ENCODE measurements at places on chromosomes 12 and 14. TPM values are rescaled to one million over a fixed set of nuclear protein-coding genes. Genes with fewer than 3 reads are reported as not detected.

DNA sequence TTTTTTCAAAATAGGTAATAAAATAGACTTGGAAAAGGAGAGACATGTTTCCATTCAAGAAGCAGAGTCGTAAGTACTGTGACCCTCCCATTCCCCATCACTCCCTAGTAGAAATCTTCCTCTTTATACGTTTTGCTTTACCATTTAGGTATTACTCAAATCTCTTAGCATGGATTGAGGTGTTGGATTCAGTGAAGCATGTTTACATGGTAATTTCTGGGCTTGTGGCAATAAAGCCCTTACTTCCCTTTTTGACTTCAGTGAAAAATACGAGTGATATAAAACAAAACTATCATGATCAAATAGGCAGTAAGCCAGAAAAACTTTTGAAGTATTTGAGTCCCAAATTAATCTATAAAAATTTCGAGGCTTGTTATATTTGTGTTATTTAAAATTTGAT is 27.4 kb downstream of the RAB21 start:
- no peaks in the 10 kb centered on the region for H3K27me3 ChIP-seq
- H3K4me3 ChIP-seq, result no peak overlapping the region
- no peak overlapping the region for H3K27ac ChIP-seq

- H3K36me3 ChIP-seq, result no peaks in the 10 kb centered on the region
- no peaks in the 10 kb centered on the region for H3K27me3 ChIP-seq
- no peak overlapping the region for H3K27ac ChIP-seq
- DNase-seq, result no peak
These were observed 126.6 kb upstream of the LRIG3 start for GRCh38 chr12:59046763-59047534.

CARMIL3 gene
- not detected for polyA plus RNA-seq

AMIGO2 gene
- polyA plus RNA-seq, result 17.0 TPM

DNA sequence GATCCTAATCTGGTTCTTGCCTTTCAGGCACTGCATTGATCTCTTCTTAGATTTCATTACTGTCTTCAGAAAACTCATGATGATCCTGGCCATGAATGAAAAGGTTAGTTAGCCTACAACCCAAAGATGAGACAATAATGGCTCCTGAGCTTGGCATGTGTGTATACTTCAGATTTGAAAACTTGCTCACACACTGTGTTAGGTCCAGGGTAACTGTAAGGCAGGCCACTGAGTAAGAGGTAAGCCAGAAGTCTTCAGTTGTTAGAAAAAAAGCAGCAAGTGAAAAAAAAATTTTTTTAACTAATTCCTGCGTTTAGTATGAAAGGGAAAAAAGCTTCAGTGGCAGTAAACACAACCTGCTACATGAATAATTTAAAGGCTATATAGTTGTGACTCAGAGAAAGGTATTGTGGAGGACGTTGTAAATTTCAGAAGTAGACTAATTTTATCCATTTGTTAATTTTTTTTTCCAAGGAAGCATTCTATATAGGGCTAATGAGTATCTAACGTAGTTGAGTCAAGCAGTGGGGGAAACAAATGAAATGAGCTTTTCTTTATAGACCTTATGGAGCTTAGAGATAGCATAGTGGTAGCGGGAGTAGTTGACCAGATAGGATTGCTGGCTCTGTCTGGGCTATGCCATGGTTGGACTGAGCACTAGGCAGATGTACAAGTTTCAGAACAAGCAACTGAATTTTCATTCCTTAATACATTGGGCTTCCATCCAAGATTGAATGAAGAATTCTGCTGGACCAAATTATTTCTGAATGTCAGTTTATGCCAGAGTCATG is 20.5 kb downstream of the TMBIM6 start:
- H3K27ac ChIP-seq, result peak overlapping the region; percentile 56
- H3K36me3 ChIP-seq, result peaks cover 61% of the 10 kb centered on the region
- peaks cover 60% of the 10 kb centered on the region for H3K4me1 ChIP-seq
- no peak overlapping the region for H3K4me3 ChIP-seq
- DNase-seq, result no peak

RNASE2 gene
- polyA plus RNA-seq, result not detected

- H3K4me3 ChIP-seq, result no peak overlapping the region
- no peaks in the 10 kb centered on the region for H3K36me3 ChIP-seq
- H3K4me1 ChIP-seq, result peaks cover 4% of the 10 kb centered on the region
These were observed 50.7 kb upstream of the MAP1LC3B2 start for GRCh38 chr12:116508145-116509121.

DNA sequence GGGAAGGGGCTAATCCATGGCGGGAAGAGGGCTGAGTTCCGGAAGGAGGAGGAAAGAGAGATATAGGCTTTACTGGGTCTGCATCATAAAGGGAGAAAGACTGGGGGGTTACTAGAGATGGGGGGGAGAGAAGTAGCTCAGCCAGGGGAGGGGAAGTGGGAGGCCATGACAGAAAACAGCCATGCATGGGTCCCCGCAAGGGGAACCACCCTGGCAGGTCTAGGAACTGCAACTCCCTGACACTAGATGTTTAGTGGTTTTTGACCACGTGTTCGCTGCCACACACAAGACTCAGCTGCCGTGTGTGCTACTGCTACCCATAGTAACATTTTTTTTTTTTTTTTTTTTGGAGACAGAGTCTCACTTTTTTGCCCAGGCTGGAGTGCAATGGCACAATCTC is 145.0 kb downstream of the RIMBP2 start:
- H3K36me3 ChIP-seq, result no peaks in the 10 kb centered on the region
- no peak for DNase-seq
- no peaks in the 10 kb centered on the region for H3K27me3 ChIP-seq
- no peak overlapping the region for H3K27ac ChIP-seq

DNA sequence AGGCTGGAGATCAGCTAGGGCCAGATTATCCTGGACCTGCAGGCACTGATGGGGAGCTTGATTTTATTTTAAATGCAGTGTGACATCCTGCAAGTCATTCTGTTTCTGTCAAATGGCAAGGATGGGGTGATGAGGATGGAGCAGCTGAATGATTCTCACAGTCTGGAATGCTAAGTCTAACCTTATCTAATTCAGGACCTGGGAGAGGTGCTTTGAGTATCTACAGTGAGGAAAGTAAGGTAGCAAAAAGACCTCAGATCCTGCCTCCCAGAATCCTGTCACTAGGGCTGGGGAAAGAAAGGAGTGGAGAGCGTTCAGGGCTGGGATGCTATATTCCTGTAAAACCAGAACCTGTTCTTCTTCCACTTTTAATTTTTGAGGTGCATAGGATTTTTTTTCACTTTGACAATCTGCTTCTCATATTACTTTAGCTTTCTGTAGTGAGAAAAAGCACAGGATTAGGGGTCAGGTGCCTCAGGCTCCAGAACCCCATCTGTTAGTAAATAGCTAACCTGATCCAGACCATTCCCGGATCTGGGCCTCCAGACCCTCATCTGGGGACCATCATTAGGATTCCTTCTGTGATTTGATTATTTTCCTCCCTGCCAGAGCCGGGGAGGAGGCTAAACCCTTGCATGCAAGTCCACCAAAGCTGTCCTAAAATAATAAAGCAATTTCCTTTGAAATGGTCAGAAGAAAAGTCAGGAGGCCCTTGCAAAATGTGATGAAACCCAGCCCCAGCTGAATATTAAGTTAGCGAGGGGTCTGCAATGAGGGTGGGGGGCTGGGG is 54.7 kb downstream of the ASCL1 start:
- no peak overlapping the region for H3K27ac ChIP-seq
- H3K4me1 ChIP-seq, result no peaks in the 10 kb centered on the region
- no peaks in the 10 kb centered on the region for H3K27me3 ChIP-seq
- no peak for DNase-seq
- H3K36me3 ChIP-seq, result no peaks in the 10 kb centered on the region
- no peak overlapping the region for H3K4me3 ChIP-seq

SLC41A2 gene
- polyA plus RNA-seq, result 0.41 TPM

- H3K4me3 ChIP-seq, result no peak overlapping the region
- H3K27ac ChIP-seq, result no peak overlapping the region
- DNase-seq, result no peak
- H3K36me3 ChIP-seq, result no peaks in the 10 kb centered on the region
These were observed 573.0 kb upstream of the ATXN7L3B start for GRCh38 chr12:73964641-73965040.

- H3K4me3 ChIP-seq, result no peak overlapping the region
- DNase-seq, result no peak
- no peaks in the 10 kb centered on the region for H3K36me3 ChIP-seq
These were observed 2.1 kb downstream of the NKX2-8 start for GRCh38 chr14:36580141-36580855.

GRCh38 chr14:56248442-56248841 is 130.2 kb downstream of the PELI2 start:
- no peak for DNase-seq
- H3K4me3 ChIP-seq, result no peak overlapping the region
- H3K27ac ChIP-seq, result no peak overlapping the region
- no peaks in the 10 kb centered on the region for H3K4me1 ChIP-seq
- H3K27me3 ChIP-seq, result no peaks in the 10 kb centered on the region

KLRG1 gene
- 98.9 TPM for polyA plus RNA-seq

- H3K4me3 ChIP-seq, result peak overlapping the region; percentile 90
- H3K36me3 ChIP-seq, result no peaks in the 10 kb centered on the region
- peak overlapping the region; percentile 80 for H3K27ac ChIP-seq
- DNase-seq, result peak; percentile 79
These were observed 199.9 kb upstream of the FOXN3 start for GRCh38 chr14:89616852-89617341.

GRCh38 chr14:76953311-76953945 is 75.1 kb downstream of the IRF2BPL start:
- H3K27ac ChIP-seq, result peak overlapping the region; percentile 71
- peak overlapping the region; percentile 42 for H3K4me3 ChIP-seq

PRB2 gene
- 0.17 TPM for polyA plus RNA-seq

DNA sequence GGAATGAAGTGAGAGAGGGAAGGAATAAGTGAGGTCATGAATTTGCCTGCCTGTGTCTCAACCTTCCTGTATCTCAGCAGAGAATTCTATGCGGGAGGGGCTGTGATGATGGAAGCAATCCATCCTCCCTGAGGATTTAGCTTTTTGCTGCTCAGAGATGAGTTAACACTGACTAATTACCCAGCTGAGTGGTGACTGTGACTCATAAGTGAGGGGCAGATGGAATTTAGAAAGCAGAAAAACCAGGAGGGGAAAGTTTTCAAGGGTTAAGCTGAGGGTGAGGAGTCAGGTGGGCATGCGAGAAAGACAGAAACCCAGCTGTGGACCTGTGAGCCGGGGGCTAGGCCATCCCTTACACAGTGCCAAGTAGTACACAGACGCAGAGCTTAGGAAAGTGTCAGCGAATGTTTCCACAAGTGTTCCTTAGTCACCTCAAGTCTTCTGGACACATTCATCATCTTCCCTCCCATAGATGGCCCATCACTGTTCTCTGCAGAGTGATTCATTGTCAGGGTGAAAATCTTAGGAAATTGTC is 277.9 kb downstream of the IPO8 start:
- no peak for DNase-seq
- no peaks in the 10 kb centered on the region for H3K27me3 ChIP-seq
- H3K27ac ChIP-seq, result no peak overlapping the region
- H3K4me1 ChIP-seq, result no peaks in the 10 kb centered on the region
- H3K4me3 ChIP-seq, result no peak overlapping the region

GRCh38 chr12:87274594-87275245 is 754.5 kb downstream of the C12orf50 start:
- no peaks in the 10 kb centered on the region for H3K4me1 ChIP-seq
- no peaks in the 10 kb centered on the region for H3K36me3 ChIP-seq
- H3K27me3 ChIP-seq, result no peaks in the 10 kb centered on the region
- DNase-seq, result no peak
- H3K27ac ChIP-seq, result no peak overlapping the region

- peak; percentile 51 for DNase-seq
- H3K27me3 ChIP-seq, result no peaks in the 10 kb centered on the region
- peak overlapping the region; percentile 86 for H3K27ac ChIP-seq
- peaks cover 42% of the 10 kb centered on the region for H3K4me1 ChIP-seq
- peak overlapping the region; percentile 94 for H3K4me3 ChIP-seq
- H3K36me3 ChIP-seq, result no peaks in the 10 kb centered on the region
These were observed 33.9 kb downstream of the MIA2 start for GRCh38 chr14:39267608-39268005.

DNA sequence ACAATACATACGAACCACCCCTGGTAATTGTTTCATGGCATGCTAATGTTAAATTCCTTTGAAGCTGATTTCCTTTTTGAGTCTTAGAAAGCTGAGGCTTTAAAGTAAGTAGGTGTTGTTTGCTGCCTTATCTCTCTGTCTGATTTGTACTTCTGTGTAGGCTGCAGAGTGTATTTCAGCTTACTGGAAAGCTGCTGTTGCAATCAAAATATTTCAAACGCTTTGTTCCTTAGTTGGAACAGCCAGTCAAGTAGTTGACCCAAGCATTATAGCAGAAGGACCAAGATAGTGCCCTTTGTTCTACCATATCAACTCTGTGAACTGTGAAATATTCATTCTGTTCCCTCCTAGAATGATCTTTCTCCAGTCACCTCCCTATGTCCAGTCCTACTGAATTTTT is 3.1 kb downstream of the PKP2 start:
- peaks cover 9% of the 10 kb centered on the region for H3K27me3 ChIP-seq
- no peak for DNase-seq
- H3K27ac ChIP-seq, result no peak overlapping the region
- no peaks in the 10 kb centered on the region for H3K4me1 ChIP-seq

DNA sequence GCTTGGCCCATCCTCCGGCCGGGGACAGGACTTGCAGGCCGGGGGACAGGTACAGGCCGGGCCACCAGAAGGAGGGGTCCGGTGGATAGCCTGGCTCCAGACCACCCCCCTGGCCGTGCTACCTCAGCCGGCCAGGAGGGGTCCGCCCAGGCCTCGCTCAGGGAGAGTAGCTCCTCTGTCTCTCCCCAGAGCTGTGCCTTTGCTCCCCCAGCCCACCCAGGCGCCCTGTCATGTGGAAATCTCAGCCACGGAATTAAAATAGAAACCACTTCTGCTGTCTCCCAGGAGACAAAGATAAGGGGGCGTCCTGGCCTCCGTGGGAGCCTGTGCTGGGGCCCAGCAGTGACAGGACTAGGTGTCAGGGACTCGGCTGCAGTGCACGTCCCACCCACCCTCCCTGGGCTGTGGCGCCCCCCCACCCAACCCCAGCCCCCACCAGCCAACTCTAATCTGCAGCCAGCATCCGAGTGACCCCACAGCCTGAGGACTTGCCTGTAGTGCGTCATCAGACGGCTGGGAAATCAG is 3.3 kb upstream of the CRIP2 start:
- H3K27ac ChIP-seq, result no peak overlapping the region
- H3K27me3 ChIP-seq, result no peaks in the 10 kb centered on the region
- H3K36me3 ChIP-seq, result no peaks in the 10 kb centered on the region
- H3K4me3 ChIP-seq, result no peak overlapping the region
- DNase-seq, result no peak

LRRC43 gene
- polyA plus RNA-seq, result not detected

RAD9B gene
- polyA plus RNA-seq, result 0.64 TPM

CD69 gene
- 145 TPM for polyA plus RNA-seq

- no peak for DNase-seq
- H3K4me1 ChIP-seq, result no peaks in the 10 kb centered on the region
- H3K36me3 ChIP-seq, result no peaks in the 10 kb centered on the region
- no peak overlapping the region for H3K4me3 ChIP-seq
- H3K27ac ChIP-seq, result no peak overlapping the region
These were observed 113.2 kb upstream of the EEA1 start for GRCh38 chr12:93042283-93042682.

ULK1 gene
- 1.7 TPM for polyA plus RNA-seq

ERBB3 gene
- 0.61 TPM for polyA plus RNA-seq

- no peaks in the 10 kb centered on the region for H3K36me3 ChIP-seq
- H3K27ac ChIP-seq, result no peak overlapping the region
- no peak for DNase-seq
- no peak overlapping the region for H3K4me3 ChIP-seq
- no peaks in the 10 kb centered on the region for H3K4me1 ChIP-seq
These were observed 71.6 kb downstream of the ASCL1 start for GRCh38 chr12:103028881-103029639.

PTPRB gene
- not detected for polyA plus RNA-seq
